ENCODE measurements at places on chromosomes 7 and 10. TPM values are rescaled to one million over a fixed set of nuclear protein-coding genes. Genes with fewer than 3 reads are reported as not detected.

- DNase-seq, result peak; percentile 78
Observed at GRCh38 chr7:131249003-131249402, 78.7 kb upstream of the MKLN1 start.

The SDHAF3 gene
- total RNA-seq, result 20.5 TPM

DNA sequence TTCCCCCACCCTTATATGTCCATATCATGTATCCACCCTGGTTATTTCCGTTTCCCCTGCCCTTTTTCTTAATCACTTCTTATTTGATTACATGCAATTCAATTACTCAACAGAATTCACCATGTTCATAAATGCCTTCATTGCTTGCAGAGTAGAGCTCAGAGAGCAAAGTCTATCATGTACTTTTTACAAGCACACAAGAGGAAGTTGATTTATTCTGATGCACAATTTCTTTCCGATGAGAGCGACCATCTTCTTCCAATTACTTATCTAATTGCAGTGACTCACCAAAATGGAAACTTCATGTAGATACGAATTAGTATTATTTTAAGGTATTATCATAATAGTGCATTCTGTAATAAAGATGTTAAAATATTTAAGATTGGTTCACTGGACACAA is 430.5 kb upstream of the KLF6 start:
- no peak for DNase-seq

GRCh38 chr7:131231381-131232220 is 96.1 kb upstream of the MKLN1 start:
- DNase-seq, result peak; percentile 56

DNA sequence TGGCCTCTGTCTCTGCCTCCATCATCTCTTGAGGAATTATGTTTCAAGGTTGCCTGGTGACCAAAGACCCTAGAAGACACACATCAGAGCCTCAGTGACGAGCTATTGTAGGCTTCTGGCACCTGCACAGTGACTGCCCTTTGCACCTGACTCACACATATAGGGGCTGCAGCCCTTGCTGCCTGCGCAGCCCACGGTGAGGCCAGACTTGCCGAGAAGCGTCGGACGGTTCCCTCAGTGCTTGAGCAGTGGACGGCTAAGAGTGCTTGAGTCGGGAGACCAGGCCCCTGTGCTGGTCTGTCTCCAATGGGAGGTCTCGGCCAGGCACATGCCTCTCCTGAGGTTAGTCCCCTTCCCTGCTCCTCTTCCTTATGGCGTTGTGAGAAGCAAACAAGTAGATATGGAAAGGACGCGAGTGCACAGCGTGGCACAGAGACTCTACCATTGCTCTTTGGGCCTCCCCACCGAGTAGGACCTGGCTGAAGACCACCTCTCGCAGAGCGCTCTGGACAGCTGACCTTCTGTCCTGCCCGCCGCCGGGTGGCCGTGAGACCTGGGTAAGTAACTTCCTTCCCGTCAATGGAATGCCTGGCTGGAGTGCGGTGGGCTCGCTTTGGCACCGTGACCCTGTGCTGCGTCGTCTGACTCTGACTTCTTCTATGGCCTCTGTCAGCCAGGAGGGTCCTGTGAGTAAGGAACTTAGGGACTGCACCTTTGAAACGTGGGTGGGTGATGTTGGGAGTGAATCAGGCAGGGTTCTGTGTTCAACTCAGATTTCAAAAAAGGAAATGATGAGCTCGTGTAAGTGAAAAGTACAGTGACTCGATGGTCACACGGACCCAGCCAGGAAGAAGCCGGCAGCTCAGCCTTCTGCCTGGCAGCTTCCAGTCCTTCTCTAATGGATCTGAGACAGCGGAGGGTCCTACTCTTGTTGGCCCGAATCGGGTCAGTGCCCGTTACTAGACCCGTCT is 33.7 kb downstream of the ZNF775 start:
- DNase-seq, result peak; percentile 13

GRCh38 chr10:15588635-15589508 is 130.8 kb downstream of the ITGA8 start:
- DNase-seq, result no peak

Data from heart left ventricle (tissue), 16 donors.